SJCRH30 (cell line): ENCODE measurements at places on chromosomes 12 and 14.

- DNase-seq, result no peak
Measured at GRCh38 chr14:90523544-90523943, 126.7 kb downstream of the CALM1 start.

- DNase-seq, result no peak
Measured at GRCh38 chr12:92432724-92433441, 269.9 kb upstream of the PLEKHG7 start.

DNA sequence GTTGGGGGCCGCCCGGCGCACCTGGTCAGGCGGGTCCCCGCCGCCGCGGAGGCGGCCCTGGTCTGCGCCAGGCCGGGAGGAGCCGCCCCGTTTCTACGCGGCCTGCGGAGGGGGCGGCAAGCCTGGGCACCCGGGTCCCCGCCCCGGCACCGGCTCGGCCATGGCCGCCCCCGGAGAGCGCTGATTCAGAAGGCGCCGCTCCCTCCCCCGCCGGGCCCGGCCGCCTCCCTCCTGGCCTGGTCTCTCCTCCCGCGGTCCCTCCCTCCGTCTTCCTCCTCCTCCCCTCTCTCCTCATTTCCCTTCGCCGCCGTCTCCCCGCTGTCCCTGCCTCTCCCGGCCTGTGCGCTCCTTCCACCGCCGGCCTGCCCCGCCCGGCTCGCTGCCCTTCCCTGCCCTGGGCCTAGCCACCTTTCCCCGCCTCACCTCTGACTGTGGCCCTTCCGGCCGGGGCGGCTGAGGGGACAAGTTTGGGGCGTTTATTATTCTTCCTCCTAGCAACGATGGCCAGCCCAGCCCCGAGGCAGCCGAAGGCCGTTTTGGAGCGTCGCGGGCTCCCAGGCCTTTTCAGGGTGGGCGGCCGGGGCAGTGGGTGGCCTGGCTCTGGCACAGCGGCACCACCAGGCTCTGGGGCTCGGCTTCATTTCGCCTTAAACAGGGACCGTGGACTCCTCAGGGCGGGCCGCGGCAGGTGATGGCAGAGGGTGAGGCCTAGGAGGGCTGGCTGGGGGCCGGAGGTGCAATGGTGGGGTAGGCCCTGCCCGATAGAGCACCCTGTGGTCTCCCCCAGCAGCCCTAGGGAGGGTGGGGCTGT lies 768 bp downstream of the CEP170B start:
- DNase-seq, result no peak

DNA sequence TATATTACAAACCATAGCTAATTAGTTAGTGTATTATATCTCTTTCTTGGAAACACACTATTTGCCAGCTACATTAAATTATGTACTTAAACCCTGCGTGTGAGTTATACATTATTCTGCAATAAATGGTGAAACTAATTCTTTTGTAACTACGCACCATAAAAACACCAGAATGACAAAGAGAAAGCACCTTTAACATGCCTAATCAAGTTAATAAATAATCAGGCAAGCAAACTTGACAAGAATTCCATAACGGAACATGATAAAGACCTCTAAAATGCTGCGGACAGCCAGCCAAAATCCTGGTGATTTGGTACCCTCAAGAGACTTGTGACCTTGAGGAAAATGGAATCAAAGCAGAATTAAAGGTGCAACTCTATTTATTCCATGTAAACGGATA lies 375.3 kb upstream of the KITLG start:
- DNase-seq, result no peak

DNA sequence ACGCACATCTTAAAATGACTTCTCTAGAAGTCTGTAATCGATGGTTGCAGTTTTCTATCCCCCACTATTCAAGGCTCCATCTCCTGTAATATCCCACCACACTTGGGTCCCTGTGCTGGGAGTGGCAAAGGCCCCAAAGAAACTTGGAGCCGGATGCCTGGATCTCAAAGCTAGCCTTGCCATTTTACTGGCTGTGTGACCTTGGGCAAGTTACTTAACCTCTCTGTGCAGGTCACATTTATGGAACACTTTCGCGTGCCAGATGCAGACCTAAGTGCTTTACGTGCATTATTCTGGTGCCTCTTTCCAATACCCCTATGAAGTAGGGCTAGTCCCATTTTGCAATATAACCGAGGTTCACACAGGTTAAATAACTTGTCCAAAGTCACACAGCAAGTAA lies 151.8 kb upstream of the PRMT8 start:
- DNase-seq, result no peak

GRCh38 chr14:75196468-75196867 lies 20.1 kb upstream of the TMED10 start:
- DNase-seq, result no peak

- no peak for DNase-seq
Measured at GRCh38 chr14:94560291-94560665, 964 bp upstream of the SERPINA4 start.
